ENCODE measurements at places on chromosomes 5 and 9.

DNA sequence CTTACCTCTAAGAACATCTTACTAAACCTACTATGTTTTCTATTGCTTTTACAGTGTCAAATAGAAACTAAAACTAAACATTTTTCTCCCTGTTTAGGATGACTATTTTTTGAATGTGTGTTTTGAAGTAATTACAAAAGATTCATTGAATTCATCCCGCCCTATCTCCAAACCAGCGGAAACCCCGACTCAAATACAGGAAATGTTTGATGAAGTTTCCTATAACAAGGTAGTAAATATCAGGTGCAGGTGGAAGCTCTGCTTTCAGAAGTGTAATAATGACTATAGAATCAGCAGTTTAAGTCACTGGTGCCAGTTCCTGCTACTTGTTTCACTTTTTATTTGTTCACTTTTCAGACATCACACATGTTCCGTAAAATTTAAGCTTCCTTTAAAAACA lies 20.0 kb downstream of the ERAP2 start:
- DNase-seq = no peak
- H3K36me3 ChIP-seq = peaks cover 27% of the 10 kb centered on the region
- peak overlapping the region; percentile 68 for H3K27ac ChIP-seq
- peaks cover 10% of the 10 kb centered on the region for H3K4me1 ChIP-seq

DNA sequence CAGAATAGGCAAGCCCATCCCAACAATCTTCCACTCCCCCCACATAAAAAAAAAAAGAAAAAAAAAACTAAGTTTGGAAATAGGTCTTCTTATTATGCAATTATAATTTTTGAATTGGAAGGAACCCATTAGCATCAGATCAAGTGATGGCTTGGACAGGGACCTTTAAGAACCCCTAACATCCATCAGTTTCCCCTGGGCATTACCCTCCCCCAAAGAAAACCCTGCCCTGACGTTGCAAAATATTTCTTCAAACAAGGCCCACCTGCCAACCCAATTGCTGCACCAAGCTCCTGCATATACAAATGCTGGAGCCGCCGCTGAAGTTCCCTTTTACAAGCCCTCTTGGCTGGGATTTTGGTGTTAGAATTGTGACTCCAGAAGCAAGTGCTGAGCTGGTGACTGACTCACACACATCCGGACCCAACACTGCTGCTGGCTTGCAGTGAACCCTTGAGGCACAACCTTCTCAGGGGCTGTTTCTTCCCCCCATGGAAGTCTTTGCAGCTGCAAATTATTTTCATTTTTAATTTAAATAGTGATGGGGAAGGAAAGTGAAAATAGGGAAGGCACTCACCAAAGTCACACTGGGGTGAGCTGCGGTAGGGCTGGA lies 56.1 kb upstream of the AFAP1L1 start:
- no peak overlapping the region for H3K27ac ChIP-seq
- H3K4me3 ChIP-seq = no peak overlapping the region
- DNase-seq = no peak
- no peaks in the 10 kb centered on the region for H3K4me1 ChIP-seq

DNA sequence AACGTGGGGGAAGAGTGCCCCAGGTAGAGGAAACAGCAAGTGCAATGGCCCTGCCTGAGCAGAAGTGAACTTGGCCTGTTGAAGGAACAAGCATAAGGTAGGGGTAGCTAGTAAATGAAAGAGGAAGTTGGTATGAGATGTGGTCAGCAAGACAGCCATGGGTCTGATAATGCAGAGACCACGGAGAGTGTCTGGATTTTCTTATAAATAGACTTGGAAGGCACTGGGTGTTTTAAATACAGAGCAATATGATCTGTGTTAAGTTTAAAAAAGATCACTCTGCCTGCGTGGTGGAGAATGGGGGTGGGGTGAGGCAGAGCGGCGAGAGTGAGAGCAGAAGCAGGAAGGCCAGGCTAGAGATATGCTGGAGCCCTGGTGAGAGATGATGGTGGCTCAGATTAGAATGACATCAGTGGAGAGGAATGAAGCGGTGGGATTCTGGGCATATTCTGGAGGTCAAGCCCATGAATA lies 4.2 kb downstream of the ADAM19 start:
- H3K4me1 ChIP-seq = peaks cover 42% of the 10 kb centered on the region
- peak; percentile 75 for DNase-seq
- H3K27ac ChIP-seq = peak overlapping the region; percentile 63
- peaks cover 4% of the 10 kb centered on the region for H3K36me3 ChIP-seq

DNA sequence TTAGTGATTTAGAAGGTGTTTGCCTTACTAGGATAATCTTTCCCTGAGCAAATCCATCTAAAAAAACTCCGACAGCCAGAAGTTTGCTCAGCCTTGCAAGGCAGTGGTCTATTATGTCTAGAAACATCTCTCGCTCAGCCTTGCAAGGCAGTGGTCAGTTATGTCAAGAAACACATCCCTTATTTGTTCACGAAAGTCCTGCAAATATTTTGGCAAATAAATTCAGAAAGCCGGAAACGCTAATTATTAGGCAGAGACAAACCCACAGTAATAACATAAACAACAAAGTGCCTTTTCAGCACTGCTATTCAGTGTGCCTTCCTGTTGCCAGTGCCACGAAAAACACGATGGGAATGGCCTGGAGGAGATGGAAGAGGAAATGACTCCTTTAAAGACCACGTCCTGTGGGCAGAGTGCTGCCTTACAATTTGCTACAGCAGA lies 184.5 kb downstream of the GNAQ start:
- H3K4me1 ChIP-seq = peaks cover 2% of the 10 kb centered on the region
- DNase-seq = no peak
- no peaks in the 10 kb centered on the region for H3K27me3 ChIP-seq
- H3K36me3 ChIP-seq = no peaks in the 10 kb centered on the region
- H3K4me3 ChIP-seq = no peak overlapping the region

DNA sequence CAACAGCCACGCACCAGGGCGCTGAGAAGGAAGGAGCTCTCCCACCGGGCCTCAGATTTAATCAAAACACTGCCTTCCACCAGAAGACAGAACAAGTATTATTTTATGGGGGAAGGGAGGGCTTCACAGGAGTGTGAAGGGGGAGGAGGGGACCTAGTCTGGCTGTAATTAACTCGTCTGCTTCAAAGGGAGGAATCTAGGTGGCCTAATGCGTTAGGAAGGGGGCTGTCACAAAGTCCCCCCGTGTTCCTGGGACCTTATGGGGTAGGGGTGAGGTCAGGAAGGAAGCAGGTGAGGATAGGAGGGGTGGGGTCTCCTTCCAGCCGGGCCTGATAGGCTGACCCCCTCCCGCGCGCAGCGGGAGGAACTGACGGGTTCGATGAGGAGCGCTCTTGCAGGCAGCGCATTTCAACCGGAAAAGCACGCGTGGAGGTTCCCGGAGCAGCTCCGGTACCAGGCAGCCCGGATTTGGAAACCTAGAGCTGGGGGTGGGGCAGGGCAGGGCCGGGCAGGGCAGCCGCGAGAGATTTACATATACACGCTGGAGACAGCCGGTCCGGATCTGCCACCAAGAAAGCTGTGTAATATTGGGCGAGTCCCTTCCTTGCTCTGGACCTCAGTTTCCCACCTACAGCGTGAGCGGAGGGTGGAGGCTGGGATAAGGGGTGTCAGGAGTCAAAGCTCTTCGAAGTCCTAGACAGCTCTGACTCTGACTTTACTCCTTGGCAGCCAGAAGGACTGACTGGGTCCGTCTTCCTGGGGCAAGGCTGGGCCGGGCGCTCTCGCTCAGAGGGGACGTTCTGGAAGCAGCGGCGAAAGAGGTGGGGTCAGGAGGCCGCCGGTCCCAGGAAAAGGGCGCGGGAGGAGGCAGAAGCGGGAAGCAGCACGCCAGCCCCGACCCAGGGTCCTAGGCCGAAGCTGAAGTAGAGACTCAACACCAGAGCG lies 1.8 kb downstream of the SHB start:
- DNase-seq = no peak
- H3K27ac ChIP-seq = no peak overlapping the region
- H3K36me3 ChIP-seq = no peaks in the 10 kb centered on the region
- peak overlapping the region; percentile 90 for H3K4me3 ChIP-seq
- H3K4me1 ChIP-seq = peaks cover 36% of the 10 kb centered on the region

GRCh38 chr5:151259931-151260330 lies 6.9 kb downstream of the GM2A start:
- no peak overlapping the region for H3K4me3 ChIP-seq
- peaks cover 24% of the 10 kb centered on the region for H3K4me1 ChIP-seq
- no peak for DNase-seq
- no peak overlapping the region for H3K27ac ChIP-seq
- H3K27me3 ChIP-seq = no peaks in the 10 kb centered on the region
- peaks cover 9% of the 10 kb centered on the region for H3K36me3 ChIP-seq

GRCh38 chr5:177462021-177462670 lies 11.3 kb downstream of the DBN1 start:
- no peaks in the 10 kb centered on the region for H3K36me3 ChIP-seq
- H3K27me3 ChIP-seq = no peaks in the 10 kb centered on the region
